ENCODE measurements at places on chromosomes 2 and 18. TPM values are rescaled to one million over a fixed set of nuclear protein-coding genes. Genes with fewer than 3 reads are reported as not detected.

DNA sequence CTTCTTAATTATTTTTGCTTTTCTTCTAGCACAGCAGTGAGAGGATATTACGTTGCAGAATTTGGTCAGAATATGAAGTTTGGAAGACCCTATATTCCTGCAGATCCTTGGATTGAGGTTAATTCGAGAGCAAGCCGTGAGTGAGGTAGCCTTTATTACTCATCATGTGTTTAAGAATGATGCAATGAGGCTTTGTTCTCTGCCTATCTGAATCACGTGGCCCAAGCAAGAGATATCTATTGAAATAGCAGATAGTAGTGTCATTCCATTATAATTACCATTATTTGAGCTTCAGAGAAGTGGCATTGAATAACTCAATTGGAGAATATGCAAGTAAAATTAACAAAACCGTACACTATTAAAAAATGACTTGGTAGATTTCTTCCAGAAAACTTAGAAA lies 641.1 kb downstream of the TMEM182 start:
- H3K4me3 ChIP-seq: no peak overlapping the region
- H3K27me3 ChIP-seq: no peaks in the 10 kb centered on the region
- no peak for DNase-seq
- H3K27ac ChIP-seq: peak overlapping the region; percentile 90

DNA sequence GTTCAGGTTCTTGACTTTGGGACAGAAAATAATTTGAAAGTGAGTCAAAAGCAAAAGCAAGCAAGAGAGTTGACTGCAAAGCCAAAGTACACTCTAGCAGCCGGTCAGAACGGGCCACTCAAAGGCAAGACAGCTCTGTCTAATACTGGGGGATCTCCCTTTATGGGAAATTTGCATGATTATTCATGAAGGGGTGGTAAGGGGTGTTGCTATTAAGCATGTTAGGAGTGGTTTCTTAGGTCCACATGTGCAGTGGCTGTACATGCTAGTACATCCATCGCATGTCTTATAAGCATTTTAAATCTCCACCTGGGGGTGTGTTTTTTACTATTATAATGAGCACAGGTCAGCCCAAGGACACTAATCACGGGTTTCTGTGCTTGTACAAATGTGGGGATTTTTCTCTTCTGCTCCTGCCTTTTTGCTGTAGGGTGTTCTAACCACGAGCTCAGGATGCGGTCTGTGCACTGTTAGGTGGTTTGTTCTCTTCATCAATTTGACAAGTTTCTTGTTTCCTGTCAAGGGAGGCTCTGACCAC lies 60.2 kb upstream of the SPP2 start:
- no peak for DNase-seq
- peaks cover 20% of the 10 kb centered on the region for H3K36me3 ChIP-seq
- peaks cover 3% of the 10 kb centered on the region for H3K4me1 ChIP-seq
- H3K4me3 ChIP-seq: no peak overlapping the region

The ATL2 gene
- total RNA-seq: 88.7 TPM

The SERPINB7 gene
- total RNA-seq: not detected

DNA sequence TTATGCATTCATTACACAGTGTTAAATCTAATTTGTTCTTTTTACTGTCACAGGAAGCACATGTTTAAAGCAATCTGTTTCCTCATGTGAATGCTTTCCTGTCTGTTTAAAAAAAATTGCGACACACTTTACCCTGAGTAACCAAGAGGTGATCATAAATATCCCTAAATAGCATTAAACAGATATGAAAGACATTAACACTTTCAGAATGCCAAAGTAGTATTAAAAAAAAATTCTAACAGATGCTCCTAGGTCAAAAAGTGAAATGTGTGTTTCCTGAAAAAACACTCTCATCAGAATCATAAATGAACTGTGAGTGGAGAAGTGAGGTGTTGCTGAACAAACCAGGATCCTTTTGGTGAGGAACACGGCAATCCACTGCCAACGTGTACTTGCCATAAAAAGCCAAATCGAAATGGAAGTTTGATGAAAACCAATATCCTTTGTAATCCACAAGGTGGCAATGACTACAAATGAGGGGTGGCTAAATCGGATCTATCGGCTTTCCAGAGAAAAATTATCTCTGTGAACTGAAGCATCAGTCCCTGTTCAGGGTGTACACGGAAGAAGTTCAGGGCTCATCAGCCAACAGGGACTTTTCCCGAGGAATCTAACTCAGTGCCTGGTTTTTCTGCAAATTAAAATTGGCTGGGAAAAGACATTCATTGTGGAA lies 248.9 kb downstream of the TCF4 start:
- no peak overlapping the region for H3K4me3 ChIP-seq
- peak overlapping the region; percentile 76 for H3K27ac ChIP-seq
- no peak for DNase-seq
- peaks cover 70% of the 10 kb centered on the region for H3K4me1 ChIP-seq

- no peaks in the 10 kb centered on the region for H3K27me3 ChIP-seq
- H3K4me3 ChIP-seq: peak overlapping the region; percentile 18
- peaks cover 80% of the 10 kb centered on the region for H3K4me1 ChIP-seq
Observed at GRCh38 chr2:85231952-85232351, 95.8 kb downstream of the TGOLN2 start.

- no peak overlapping the region for H3K27ac ChIP-seq
- H3K36me3 ChIP-seq: peaks cover 73% of the 10 kb centered on the region
- no peaks in the 10 kb centered on the region for H3K4me1 ChIP-seq
Observed at GRCh38 chr2:5995832-5996231, 303.6 kb downstream of the SOX11 start.

DNA sequence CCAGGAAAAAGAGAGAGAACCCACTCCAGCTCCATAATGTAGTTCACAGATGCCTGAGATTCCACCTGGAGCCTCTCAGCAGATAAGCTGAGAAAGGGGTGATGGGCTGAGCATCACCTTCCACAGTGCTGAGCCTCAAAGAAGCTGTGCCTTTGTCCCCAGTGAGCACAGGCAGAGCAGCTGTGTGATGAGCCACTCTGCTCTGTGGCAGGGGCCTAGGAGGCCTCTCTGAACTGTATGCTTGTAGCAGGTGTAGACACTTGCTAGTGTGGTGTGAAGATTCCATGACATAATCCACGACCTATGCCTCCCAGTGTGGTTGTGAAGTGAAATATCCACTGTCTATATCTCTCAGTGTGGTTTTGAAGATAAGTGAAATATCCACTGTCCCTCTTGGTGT lies 70.4 kb upstream of the MGAT4A start:
- no peaks in the 10 kb centered on the region for H3K27me3 ChIP-seq
- no peak overlapping the region for H3K4me3 ChIP-seq
- H3K36me3 ChIP-seq: no peaks in the 10 kb centered on the region
- peaks cover 10% of the 10 kb centered on the region for H3K4me1 ChIP-seq

The RPRD1A gene
- total RNA-seq: 104 TPM

- no peak for DNase-seq
- H3K36me3 ChIP-seq: no peaks in the 10 kb centered on the region
- no peaks in the 10 kb centered on the region for H3K27me3 ChIP-seq
- H3K4me3 ChIP-seq: no peak overlapping the region
- H3K27ac ChIP-seq: no peak overlapping the region
Observed at GRCh38 chr18:5914951-5915350, 19.6 kb upstream of the TMEM200C start.

- H3K4me1 ChIP-seq: peaks cover 26% of the 10 kb centered on the region
- DNase-seq: no peak
- H3K36me3 ChIP-seq: no peaks in the 10 kb centered on the region
Observed at GRCh38 chr2:150327564-150328489, 159.6 kb downstream of the RND3 start.

The CCDC138 gene
- 23.7 TPM for total RNA-seq

The CFAP221 gene
- 0.14 TPM for total RNA-seq

DNA sequence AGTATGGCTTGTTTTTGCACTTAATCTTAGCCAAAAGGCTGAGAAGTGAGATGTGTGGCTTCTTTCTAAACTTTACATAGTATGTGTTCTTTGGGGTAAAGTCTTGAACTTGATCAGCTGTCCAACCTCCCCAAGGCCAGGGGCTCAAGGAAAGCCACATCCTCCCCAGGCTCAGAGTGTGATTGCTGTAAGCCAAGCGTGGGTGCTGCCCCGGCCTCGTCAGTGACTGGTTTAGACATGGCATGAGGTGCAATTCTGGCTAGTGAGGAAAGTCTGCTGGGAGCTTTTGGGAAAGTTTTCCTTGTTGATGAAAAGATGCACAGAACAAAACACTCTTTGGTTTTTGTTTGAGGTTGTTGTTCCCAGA lies 40.2 kb downstream of the TMEM177 start:
- peaks cover 8% of the 10 kb centered on the region for H3K4me1 ChIP-seq
- DNase-seq: no peak

The SLC40A1 gene
- 0.76 TPM for total RNA-seq

DNA sequence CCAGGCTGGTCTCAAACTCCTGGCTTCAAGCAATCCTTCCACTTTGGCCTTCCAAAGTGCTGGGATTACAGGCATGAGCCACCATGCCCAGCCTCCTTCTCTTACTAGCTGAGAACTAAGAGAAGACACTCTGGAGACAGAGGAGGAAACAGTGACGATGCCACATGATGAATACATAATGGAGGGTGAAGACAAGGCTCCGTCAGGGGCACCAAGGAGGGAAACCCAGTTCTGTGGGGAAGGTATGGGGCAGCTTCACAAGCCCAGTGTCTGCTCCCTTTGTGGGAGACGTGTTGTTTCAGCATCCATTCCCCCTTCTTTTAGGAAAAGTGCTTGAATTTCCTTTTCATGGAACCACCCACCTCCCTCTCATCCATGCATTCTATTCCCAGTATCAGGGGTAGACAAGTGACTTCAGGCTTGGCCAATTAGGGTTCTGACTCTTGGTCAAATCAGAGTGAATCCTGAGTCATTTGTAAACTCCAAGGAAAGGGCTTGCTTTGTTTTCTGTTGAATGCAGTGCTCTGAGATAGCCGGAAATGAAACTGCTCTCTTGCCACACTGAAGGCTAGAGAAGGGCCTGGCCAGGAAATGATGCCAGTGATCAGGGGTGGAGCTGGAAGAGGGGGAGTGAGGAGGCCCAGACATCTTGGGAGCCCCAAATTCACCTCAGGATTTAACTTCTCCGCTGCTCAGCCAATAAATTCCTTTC lies 23.7 kb downstream of the TMEM127 start:
- H3K4me1 ChIP-seq: peaks cover 8% of the 10 kb centered on the region
- H3K27ac ChIP-seq: no peak overlapping the region
- no peak for DNase-seq
- H3K27me3 ChIP-seq: no peaks in the 10 kb centered on the region
- H3K36me3 ChIP-seq: no peaks in the 10 kb centered on the region
- no peak overlapping the region for H3K4me3 ChIP-seq

DNA sequence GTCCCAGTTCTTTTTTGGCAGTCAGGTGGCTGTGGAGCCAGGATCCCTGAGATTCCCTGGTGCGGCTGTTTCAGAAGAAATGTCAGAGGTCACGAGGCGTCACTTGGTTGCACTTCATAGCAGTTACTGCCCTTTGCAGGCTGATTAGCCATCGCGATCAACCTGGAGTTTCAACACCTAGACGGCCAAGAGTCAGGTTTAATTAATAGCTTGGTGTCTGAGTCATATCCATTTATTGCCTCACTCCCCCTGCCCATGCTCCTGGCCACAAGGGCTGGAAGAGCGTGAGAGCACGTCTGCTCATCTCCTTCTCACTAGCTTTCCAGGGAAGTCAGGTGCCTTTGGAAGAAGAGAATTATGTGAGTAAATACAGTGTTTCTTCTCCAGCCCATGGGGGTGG lies 552.3 kb downstream of the TSN start:
- no peaks in the 10 kb centered on the region for H3K4me1 ChIP-seq
- H3K36me3 ChIP-seq: peaks cover 23% of the 10 kb centered on the region
- peaks cover 2% of the 10 kb centered on the region for H3K27me3 ChIP-seq
- no peak overlapping the region for H3K27ac ChIP-seq

DNA sequence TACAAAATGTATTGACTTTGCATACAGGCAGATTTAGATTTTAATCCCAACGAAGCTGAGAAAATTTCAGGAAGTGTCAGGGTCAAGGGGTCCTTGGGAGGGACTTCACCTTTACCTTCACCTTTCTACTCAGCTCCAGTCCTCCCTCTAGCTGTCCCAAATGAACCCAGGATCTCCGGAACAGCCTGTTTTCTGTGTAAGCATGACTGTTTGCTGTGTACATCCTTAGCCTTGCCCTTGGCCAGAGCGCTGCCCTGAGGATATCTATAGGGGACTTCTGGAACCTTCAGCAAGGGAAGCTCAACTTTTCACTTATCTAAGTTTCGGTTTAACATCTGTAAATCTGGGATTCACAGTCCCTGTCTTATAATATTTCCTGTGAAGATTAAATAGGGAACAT lies 246.8 kb upstream of the ST6GAL2 start:
- H3K27me3 ChIP-seq: no peaks in the 10 kb centered on the region
- no peak for DNase-seq
- no peak overlapping the region for H3K4me3 ChIP-seq

- no peaks in the 10 kb centered on the region for H3K27me3 ChIP-seq
- no peak for DNase-seq
- 0 out of 2 replicates have a peak overlapping the region, but pooled peaks have one; percentile 10 for H3K27ac ChIP-seq
- H3K4me3 ChIP-seq: no peak overlapping the region
- peaks cover 5% of the 10 kb centered on the region for H3K36me3 ChIP-seq
Observed at GRCh38 chr2:64140665-64141200, 3.5 kb downstream of the PELI1 start.

- no peaks in the 10 kb centered on the region for H3K4me1 ChIP-seq
- no peak overlapping the region for H3K27ac ChIP-seq
- no peaks in the 10 kb centered on the region for H3K27me3 ChIP-seq
- peaks cover 6% of the 10 kb centered on the region for H3K36me3 ChIP-seq
- no peak overlapping the region for H3K4me3 ChIP-seq
Observed at GRCh38 chr2:62800618-62801017, 95.1 kb downstream of the EHBP1 start.

GRCh38 chr2:172667581-172668325 lies 67.9 kb upstream of the RAPGEF4 start:
- no peak overlapping the region for H3K27ac ChIP-seq
- H3K4me3 ChIP-seq: no peak overlapping the region
- peaks cover 11% of the 10 kb centered on the region for H3K36me3 ChIP-seq
- no peaks in the 10 kb centered on the region for H3K27me3 ChIP-seq
- peaks cover 13% of the 10 kb centered on the region for H3K4me1 ChIP-seq

The LCT gene
- not detected for total RNA-seq

- H3K4me3 ChIP-seq: no peak overlapping the region
- H3K27ac ChIP-seq: no peak overlapping the region
- no peaks in the 10 kb centered on the region for H3K27me3 ChIP-seq
- H3K36me3 ChIP-seq: peaks cover 11% of the 10 kb centered on the region
Observed at GRCh38 chr18:44715245-44715644, 34.6 kb downstream of the SETBP1 start.

The ABCG5 gene
- total RNA-seq: not detected

DNA sequence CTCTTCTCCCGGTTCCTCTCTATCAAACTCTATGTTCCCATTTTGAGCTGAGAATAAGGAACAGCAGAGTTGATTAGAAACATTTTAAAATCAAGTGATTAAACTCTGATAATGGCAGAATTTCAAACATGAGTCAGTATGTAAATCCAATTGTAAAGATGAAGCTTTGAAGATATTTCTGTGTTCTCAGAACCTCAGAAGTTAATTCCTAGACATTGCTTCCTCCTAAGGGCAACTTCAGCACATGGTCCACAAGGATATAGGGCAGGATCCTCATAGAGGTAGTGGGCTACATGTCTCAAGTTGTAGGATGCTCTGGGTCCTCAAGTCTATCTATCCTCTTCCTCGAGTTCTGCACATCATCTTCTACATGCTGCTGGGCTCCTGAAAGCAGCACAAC lies 46.3 kb downstream of the QPCT start:
- peaks cover 2% of the 10 kb centered on the region for H3K4me1 ChIP-seq
- no peak for DNase-seq
- no peak overlapping the region for H3K4me3 ChIP-seq
- peak overlapping the region; percentile 47 for H3K27ac ChIP-seq
- H3K36me3 ChIP-seq: no peaks in the 10 kb centered on the region
- H3K27me3 ChIP-seq: no peaks in the 10 kb centered on the region

The PDE1A gene
- 0.25 TPM for total RNA-seq

Measured in WTC11 (cell line).